Fibroblast of skin of left biceps (primary cell): ENCODE measurements at places on chromosomes 6 and 20.

DNA sequence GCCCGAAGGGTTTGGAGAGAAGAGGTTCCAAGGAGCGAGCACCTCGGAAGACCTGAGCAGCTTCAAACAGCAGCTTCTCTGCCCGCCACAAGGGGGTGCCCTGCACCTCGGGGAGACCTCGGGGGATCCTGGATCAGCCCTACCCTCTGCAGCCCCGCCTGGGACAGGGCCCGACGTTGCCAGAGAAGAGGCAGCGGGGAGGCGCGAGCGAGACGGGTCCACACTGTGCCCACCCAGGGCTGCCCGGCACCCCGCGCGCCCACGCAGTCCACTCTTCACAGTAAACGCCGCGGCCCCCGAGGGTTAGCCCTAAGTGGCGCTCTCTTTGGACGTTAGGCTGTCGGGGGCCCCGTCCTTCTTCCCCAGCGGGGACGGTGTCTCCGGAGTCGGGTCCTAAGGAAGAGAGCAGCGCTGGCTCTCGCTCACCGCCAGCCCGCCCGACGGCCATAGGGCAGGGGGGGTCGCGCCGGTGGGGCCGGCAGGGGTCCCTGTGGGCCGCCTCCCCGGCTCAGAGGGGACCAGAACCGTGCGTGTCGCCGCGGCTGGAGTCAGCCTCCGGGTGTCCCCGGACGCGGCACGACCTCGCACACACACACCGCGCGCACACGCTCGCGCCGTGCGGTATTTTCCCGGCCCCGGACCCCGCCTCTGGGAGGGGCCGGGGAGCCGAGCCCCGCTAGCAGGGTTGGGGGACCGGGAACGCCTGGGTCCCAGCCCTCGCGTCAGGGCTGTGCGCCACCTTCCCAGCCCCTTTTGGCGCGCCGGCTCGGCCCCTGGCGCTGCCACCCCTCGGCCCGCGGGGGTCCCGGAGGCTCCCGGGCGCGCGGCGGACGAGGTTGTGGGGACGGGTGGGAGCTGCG lies 929 bp downstream of the CDH22 start:
- no peak for DNase-seq

GRCh38 chr6:3721810-3722621 lies 29.5 kb downstream of the PXDC1 start:
- DNase-seq: peak; percentile 52

DNA sequence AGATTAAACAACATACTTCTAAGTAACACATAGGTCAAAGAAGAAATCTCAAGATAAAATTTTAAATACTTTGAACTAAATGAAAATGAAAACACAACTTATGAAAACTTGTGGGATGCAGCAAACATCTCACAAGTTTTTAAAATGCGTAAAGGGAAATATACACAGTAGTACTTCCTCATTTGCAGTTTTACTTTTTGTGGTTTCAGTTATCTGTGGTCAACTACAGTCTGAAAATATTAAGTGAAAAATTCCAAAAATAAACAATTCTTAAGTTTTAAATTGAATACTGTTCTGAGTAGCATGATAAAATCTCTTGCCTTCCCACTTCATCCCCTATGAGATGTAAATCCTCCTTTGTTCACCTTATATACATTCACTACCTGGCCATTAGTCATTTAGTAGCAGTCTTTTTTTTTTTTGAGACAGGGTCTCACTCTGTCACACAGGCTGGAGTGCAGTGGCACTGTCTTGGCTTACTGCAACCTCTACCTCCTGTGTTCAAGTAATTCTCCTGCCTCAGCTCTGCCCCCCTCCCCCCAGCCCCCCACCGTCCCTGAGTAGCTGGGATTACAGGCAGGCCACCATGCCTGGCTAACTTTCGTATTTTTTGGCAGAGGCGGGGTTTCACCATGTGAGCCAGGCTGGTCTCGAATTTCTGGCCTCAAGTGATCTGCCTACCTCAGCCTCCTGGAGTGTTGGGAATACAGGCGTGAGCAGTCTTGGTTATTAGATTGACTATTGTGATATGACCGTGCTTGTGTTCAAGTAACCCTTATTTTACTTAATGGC lies 154.6 kb upstream of the AHI1 start:
- no peak for DNase-seq

DNA sequence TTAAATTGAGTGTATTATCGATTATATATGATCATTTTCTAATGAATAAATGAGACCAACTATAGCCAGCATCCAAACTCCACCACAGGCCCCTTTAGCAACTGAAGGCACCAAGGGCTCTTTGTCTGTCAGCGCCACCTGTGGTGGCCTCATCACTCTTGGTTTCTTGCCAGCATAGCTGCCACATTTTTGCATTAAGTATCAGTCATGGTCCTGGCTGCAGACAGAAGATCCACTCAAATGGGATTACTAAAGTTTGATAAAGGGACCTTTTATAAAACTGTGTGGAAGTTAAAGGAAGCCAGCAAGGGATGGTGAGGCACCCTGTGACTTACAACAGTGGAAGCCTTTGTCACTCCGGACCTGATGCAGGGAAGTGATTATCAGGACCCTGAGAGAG lies 162.9 kb downstream of the C6orf118 start:
- DNase-seq: no peak

GRCh38 chr6:108966855-108967755 lies 118.9 kb downstream of the ARMC2 start:
- no peak for DNase-seq

- no peak for DNase-seq
Measured at GRCh38 chr20:2751878-2752566, 48.4 kb downstream of the CPXM1 start.

DNA sequence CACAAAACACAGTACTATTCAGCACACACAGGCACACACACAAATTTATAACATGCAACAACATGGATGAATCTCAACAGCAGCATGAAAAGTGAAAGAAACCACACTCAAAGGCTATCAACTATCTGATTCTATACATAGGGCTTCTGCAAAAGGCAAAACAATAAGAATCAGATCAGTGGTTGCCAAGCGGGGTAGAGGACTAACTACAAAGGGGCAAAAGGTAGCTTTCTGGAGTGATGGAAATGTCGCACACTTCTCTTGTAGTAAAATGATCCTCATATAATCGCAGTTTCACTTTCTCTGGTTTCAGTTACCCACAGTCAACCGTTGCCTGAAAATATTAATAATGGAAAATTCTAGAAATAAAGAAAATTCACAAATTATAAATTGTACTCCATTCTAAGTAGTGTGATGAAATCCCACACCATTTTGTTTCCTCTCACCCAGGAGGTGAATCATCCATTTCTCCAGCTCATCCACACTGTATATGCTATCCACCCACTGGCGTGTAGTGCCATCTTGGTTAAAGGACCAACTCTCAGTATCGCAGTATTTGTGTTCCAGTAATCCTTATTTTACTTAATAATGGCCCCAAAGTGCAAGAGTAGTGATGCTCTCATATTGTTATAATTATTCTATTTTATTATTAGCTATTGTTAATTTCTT lies 12.8 kb upstream of the PLN start:
- DNase-seq: no peak

DNA sequence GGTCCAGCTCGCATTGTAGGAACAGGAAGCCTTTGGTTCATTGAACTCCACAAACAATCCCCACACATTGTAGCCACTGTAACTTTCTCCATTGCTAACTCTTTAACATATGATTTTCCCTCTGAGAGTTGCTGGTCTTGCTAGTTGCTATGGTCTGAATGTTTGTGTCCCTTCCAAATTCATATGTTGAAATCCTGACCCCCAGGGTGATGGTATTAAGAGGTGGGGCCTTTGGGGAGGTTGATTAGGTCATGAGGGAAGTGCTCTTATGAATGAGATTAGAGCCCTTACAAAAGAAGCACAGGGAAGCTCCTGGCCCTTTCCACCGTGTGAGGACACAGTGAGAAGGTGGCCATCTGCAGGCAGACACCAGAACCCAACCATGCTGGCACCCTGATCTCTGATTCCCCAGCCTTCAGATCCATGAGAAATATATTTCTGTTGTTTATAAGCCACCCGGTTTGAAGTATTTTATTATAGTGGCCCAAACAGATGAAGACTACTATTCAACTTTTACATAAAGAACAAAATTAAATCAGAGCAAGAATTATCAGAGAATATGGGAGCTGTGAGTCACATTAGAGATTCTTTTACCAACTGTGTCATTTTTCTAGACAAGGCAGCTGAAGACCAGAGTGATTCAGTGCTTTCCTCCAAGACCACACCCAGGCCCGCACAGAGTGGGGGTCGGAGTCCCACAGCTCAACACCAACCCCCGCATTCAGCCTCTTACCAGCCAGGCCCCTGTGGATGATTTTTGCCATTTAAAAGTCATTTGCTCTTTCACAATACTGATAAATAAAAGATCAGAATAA lies 143.0 kb downstream of the SAMD5 start:
- DNase-seq: no peak

DNA sequence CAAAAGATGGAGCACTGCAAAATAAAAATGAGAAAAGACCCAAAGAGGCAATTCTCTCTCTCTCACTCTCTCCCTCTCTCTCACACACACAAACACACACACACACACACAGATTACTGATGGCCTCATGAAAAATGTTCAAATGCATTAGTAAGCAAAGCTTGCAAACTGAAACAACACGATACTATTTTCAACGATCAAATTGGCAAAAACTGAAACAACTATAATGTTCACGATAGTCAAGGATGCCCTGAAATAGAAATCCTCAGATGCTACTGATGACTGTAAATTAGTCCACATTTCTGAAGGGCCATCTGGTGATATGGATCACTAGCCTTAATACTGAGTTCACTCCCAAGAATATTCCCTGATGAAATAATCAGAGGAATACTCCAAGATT lies 100.8 kb downstream of the TRERF1 start:
- no peak for DNase-seq

- no peak for DNase-seq
Measured at GRCh38 chr6:90584636-90585255, 2.1 kb downstream of the MAP3K7 start.

GRCh38 chr20:49610691-49611538 lies 43.0 kb upstream of the PTGIS start:
- DNase-seq: no peak

DNA sequence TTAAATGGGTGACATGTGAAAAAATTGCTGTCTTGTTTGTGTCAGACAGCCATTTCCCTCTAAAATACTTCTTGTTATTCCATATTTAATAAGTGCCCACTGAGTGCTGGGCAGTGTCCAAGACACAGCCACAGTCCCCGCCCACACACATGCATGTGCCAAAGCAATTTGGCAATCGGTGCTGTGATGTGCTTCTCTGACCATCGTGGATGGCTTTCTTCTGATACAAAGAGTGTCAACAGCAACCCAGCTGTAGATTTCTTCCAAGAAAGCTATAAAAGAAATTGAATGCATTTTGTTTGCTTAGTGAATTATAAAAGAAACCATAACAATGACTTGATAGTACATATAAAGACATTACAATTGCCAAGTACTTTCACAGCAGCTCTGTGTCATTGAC lies 140.5 kb upstream of the ATXN1 start:
- no peak for DNase-seq

- DNase-seq: no peak
Measured at GRCh38 chr6:76682842-76683241, 610.4 kb upstream of the IMPG1 start.

GRCh38 chr6:54700158-54700557 lies 146.4 kb upstream of the FAM83B start:
- DNase-seq: no peak

GRCh38 chr6:45364466-45364865 lies 13.3 kb downstream of the SUPT3H start:
- DNase-seq: no peak

- DNase-seq: peak; percentile 69
Measured at GRCh38 chr20:43456809-43457639, 672 bp upstream of the SRSF6 start.

- DNase-seq: no peak
Measured at GRCh38 chr20:52193133-52193532, 1.6 kb upstream of the ZFP64 start.

- no peak for DNase-seq
Measured at GRCh38 chr20:5691918-5692618, 58.1 kb upstream of the SHLD1 start.

DNA sequence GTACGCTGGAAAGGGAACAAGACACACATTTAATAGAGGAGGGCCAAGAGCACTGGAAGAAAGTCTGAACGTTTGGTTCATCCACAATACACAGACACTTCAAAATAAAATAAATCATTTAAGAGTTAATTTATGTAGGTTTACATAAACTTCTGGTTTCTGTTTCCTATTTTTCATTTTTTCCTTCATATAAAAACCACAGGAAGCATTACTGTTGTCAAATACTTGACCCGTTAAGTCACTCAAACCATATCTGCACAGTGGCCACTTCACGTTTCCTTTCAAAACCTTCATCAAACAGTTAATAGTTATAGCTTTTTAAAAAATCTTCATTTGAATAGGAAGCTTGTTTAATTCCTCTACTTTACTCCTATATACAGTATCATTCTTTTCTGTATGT lies 257.6 kb upstream of the THEMIS start:
- no peak for DNase-seq

DNA sequence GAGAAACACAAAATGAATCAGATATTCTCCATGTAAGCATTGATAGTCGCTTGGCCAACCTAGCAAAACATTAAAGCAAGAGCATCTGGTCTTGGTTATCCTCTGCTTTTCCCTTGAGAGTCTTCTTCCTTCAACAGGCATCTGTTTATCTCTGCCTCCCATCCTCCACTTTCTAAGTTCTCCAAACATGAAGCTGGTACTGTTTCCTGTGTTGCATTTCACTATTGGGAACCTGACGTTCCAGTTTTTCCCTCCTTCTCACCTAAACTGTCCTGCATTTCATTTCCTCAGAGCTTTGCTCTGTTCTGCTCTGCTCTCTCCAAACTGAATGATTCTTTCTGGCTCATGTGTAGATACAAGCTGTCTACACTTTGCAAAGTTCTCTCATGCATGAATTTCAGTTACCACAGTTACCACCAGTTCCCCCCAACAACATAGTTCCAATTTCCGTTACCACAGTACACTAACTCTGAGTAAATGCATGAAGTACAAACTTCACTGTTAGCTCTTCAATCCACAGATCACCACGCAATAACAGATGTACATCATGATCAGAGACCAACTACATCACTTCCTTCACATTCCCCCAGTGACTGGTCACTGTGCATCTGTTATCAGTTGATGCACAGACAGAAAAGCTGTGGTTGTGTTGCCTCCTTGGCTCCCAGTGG lies 86.7 kb upstream of the F13A1 start:
- DNase-seq: peak; percentile 35

GRCh38 chr6:167350275-167350696 lies 25.4 kb downstream of the TTLL2 start:
- no peak for DNase-seq

DNA sequence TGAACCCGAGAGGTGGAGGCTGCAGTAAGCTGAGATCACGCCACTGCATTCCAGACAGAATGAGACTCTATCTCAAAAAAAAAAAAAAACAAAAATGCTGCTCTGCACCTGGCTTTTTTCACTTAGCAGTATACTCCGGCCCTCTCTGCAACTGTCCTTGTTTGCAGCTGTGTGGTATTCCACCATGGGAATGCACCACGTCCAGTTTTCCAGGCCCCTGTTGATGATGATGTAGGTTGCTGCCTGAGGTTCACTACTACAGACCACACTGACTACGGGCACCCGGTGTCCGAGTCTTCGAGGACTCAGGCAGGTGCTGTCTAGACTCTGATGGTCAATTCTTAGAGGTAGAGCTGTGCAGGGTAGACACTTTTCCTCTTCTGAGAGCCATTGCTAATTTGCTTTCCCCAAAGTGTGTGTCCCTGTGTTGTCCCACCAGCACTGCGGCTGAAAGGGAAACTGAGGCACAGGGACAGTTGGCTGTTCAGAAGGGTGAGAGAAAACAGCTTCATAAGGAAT lies 56.5 kb downstream of the UBE2V1 start:
- no peak for DNase-seq
